ENCODE measurements at places on chromosomes 11 and 22.

DNA sequence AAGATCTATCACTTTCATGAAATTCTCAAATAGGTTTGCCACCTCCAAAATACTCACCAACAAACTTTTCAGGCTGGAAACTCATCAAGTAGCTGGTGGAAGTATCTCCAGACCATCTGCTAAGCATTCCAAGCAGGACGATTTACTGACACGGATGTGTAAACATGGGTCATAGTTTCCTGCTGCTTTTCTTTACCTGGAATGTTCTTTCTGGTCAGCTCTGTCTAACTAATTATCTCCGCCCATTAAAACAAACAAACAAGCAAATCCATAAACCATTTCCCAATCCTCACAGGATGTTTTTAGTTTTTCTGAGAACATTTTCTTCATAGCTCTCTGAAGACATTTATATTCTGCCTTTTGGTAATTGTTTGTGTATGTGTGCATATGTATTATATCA, 397.0 kb downstream of the METTL15 start:
- DNase-seq = no peak

DNA sequence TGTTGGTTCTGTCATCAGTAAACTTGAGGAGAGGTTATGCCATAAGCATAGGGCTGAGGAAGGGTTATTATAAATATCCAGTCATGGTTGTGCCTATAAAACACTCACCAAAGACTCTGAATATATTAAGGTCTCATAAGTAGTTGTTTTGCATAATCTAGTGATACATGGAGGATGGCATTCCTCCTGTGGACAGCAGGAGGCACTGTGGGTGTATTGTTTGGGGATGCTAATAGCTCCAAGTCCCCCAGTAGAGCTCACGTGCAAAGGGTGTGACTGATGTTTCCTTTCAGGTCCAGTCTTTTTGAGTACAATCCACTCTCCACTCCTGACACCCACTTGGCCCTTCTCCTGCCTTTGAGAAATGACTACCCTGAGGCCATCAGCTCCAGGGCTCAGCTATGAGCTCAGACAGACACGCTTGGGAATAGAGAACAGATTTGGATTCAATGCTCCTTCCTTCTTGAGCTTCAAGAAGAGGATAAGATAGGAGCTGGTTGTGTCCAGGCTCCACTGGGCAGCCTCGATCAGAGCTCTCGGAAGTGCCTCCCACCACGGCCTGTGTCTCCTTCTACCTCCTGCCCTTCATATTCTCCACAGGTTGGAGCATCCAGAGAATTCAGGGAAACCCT, 85.2 kb upstream of the IGLL5 start:
- DNase-seq = no peak

DNA sequence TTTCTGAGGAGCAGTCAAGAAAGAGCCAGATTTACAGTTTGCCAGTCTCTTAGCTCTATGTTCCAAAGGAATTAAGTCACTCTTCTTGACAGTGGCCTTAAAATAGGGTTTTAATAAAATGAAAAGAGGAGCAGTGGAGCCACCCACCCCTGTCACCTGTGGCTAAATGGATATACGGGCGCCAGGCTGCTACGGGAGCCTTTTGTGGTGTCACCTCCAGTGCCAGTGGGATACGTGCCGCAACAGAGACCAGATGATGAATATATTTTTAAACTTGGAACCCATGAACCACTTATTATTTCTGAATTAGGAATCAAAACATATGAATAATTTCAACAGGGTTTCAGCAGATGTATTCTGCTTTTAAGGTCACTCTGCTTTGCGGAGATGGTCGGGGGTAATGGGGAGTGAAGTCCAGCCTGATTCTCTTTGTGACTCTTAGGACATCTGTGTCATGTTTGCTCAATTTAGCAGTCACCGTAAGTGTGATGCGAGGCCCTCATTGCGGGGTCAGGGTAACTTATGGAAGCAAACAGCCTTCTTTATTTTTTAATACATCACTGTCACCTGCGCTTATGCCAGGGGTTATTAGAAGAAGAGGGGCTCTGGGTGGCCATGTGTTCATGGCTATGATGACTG, 64.3 kb downstream of the ZBTB16 start:
- no peak for DNase-seq

DNA sequence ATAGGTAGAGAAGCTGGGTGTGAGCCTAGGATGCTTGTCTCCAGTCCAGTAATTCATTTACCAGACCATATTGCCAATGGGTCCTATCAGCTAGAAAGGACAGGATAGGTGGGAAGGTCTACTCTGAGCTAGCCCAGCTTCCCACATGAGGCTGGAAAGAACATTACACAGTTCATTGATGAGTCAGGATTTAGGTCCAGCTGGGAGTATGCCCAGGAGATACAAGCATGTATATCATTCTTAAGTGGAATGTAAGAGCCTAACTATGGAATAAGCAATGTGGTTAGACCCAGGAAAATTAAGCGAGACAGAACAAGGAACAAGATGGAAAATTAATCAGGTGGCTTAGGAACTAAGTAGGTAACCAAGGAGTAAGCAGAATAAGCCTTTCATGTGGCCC, 59.0 kb upstream of the TBCEL start:
- peak; percentile 16 for DNase-seq

GRCh38 chr11:19892387-19892786, 179.8 kb downstream of the NAV2 start:
- DNase-seq = no peak

GRCh38 chr22:50691521-50691920, 18.9 kb downstream of the SHANK3 start:
- DNase-seq = no peak

GRCh38 chr22:45781459-45781858, 109.8 kb downstream of the ATXN10 start:
- DNase-seq = no peak

Data from AG04449 (cell line).